ENCODE measurements at places on chromosomes 4 and X.

- DNase-seq, result no peak
Observed at GRCh38 chr4:186291256-186291890, 25.4 kb downstream of the F11 start.

DNA sequence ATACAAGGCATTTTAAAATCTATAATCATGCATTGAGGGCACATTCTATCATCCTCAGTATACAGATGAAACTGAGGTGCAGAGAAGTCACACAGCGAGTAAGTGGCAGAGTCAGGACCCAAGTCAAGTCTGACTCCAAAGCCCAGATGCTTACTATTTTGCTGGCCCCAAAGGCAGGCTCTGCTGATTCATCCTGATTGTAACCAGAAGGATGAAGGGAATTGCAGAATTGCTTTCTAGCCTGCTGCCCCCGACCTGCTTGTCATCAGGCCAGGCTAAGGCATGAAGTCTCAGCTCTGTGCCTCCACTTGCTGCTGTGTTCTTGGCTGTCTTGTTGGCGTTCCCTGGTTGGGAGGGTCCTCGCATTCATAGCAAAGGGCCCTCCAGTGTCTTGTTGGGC, 62.7 kb downstream of the SLC9A6 start:
- DNase-seq, result no peak

DNA sequence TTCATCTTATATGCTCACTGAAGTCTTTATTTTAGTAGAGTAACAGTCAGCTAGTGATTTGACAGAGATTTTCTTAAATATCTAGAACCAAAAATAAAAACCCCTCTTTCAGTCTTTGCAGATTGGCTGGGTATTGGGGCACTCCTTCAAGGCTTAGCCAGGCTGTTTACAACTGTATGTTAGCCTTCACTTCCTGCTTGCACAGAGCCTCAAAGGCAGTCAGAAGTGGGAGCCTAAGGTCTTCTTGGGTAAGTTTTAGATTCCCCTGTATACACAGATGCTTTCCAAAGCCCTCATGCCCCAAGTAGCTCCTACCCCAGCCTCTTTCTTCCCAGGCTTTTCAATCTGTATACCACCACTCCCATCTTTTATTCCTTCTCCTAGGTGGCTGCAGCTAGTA, 136.1 kb upstream of the STIM2 start:
- no peak for DNase-seq

- DNase-seq, result no peak
Observed at GRCh38 chrX:46433892-46434291, 111.3 kb downstream of the ZNF674 start.

- DNase-seq, result no peak
Observed at GRCh38 chr4:67550857-67551256, 5.6 kb upstream of the CENPC start.

- DNase-seq, result no peak
Observed at GRCh38 chrX:123175366-123176122, 8.5 kb upstream of the GRIA3 start.

GRCh38 chrX:39854772-39855747, 242.7 kb downstream of the BCOR start:
- DNase-seq, result no peak

DNA sequence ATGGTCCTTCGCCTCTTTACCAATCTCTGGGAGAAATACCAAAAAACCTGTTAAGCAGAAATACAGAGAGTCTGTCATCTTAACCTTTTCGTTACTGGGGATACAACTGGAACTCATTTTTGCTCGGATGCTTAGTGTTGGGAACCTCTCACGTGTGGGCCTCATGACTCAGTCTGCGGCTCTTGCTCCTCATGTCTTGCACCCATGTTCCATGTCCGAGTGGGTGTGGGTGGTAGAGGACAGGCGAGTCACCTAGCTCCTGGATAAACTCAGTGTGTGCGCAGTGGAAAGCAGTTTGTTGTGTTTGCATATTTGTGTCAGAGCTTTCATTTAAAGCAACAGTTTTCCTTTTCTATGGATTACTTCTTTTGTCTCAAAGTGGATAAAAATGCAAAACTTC, 70.6 kb downstream of the TNIP2 start:
- DNase-seq, result no peak

DNA sequence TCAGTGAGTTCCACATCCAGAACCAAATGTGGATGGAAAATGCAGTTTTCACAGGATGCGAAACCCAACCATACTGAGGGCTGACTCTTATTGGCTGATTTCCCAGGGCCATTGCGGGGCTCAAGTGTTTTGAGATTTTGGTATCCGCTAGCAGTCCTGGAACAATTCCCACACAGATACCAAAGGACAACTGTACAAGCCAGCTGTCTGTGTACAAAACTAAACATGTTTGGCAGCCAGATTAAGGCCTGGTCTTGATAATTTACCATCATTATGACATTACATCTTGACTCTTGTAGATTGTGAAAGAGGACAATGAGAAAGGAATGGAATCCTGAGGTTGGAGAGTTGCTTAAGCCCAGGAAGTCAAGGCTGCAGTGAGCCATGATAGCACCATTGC, 121.9 kb downstream of the DKK2 start:
- peak; percentile 35 for DNase-seq

GRCh38 chr4:15690020-15690809, 8.6 kb downstream of the FAM200B start:
- no peak for DNase-seq

GRCh38 chr4:145180298-145181090, at the start of gene OTUD4:
TSS of gene OTUD4 (minus strand) at chr4:145180589. CDS start at chr4:145179973, 616 bp downstream.
- peak; percentile 92 for DNase-seq

GRCh38 chr4:152399246-152399645, 136.6 kb downstream of the FBXW7 start:
- no peak for DNase-seq

GRCh38 chr4:22029803-22030202, 81.2 kb upstream of the KCNIP4 start:
- DNase-seq, result no peak

GRCh38 chr4:159229164-159229563, 126.3 kb downstream of the RAPGEF2 start:
- no peak for DNase-seq

- no peak for DNase-seq
Observed at GRCh38 chr4:177376024-177376423, 66.2 kb downstream of the AGA start.

DNA sequence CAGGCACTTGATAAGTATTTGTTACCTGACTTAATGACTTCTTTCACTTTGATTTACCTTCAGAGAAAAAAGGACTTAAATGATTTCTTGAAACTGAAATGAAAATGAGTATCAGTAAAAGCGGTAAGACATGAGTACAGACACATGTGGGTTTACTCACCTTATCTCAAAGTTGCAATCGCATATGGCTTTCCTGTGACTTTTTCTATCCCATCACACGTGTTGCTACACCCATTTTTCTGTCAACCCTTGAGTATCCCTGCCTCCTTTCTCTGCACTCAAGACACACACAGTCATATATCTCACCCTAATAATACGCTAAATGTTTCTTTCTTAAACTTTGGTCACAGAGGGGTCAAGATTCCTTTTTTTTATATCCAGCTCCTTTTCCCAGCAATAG, 11.0 kb upstream of the ARHGEF38 start:
- no peak for DNase-seq

GRCh38 chrX:64205441-64205734, at the start of gene AMER1:
TSS of gene AMER1 (minus strand) at chrX:64205708. CDS start at chrX:64193286, 12,422 bp downstream.
- no peak for DNase-seq

DNA sequence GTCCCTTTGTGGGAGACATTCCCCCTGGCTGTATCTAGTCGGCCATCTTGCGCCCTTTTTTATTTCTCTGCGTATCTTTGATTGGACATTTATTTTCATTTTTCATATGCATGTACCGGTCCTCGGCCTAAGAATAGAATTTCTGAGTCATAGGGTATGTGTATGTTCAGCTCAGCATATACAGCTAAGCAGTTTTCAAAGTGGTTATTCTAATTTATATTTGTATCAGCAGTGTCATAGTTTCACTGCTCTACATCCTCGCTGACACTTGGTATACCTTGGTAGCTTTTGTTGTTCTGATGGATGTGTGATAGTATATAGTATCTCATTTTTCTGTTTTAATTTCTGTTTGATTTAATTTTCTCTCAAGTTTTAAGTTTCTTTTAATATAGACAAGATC, 38.7 kb downstream of the BEX3 start:
- DNase-seq, result no peak

GRCh38 chr4:128449251-128449650, 161.6 kb upstream of the PGRMC2 start:
- no peak for DNase-seq

- DNase-seq, result no peak
Observed at GRCh38 chrX:37905436-37906147, 58.2 kb upstream of the DYNLT3 start.

DNA sequence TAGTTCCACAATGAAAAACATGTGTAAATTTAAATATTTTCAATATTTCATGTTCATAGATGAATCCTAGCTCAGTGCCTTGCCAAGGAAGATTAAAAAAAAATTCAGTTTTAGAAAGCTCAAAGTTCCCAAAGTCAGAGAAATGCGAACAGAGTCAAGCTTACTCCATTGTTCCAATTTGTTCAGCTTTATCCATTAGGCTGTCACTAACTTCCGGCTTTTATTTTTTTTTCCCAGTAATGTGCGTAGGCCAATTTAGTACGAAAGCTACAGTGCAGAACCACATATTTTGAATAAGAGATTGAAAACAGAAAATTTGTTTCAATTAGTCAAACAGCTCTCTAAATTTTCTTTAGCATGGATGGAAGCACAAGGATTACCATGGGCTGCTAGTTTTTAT, 23.1 kb upstream of the KLHL2 start:
- DNase-seq, result no peak

DNA sequence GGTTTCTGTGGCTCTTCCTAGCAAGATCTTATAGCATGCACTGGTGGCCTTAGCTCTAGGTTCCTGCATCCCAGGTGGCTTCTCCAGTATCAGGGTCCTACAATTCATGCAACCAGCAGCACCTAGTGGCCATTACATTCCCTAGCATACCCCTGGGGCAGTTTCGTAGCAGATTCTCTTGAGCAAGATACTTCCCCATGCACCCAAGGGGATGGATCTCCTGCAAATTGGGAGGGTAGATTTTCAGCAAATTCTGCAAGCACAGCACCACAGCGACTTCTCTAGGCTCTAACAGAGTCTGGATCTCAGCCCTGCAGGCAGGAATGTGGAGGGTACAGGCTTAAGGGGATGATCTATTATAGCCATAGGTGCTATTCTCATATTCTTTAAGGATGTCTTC, 13.1 kb upstream of the SLC9B1 start:
- DNase-seq, result no peak

DNA sequence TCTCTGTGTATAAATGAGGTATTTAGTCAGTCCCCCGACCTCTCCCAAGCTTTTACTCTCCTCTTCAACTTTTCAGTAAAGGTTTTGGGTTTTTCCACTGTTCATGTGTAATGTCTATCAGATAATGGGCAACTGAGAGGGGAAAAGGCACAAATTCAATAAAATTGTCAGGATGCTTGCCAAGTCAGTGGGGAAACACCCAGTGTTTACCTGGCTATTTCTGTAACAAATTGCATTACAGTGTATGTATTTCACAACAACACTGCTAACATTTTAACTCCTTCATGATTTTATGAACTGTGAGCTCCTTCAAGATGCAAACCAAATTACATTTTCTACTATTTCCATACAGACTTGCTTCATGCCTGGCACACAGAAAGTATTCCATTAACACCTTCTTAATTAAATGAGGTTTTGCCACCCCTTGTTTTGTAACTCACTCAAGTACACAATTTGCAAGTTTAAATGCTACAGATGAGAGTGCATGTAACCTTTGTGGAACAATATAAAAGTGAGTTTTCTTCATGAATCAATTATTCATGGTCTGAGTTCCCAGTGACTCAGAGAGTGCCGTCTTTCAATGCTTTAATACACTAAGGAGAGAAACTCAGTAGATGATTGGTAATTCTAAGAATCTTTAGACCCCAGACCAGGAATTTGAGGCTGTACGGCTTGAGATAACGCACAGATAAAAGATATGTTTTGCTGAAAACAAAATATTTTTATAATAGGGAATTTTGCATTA, 149.8 kb upstream of the TLL1 start:
- DNase-seq, result no peak

- DNase-seq, result peak; percentile 22
Observed at GRCh38 chr4:138938366-138938690, 77.3 kb upstream of the NOCT start.

DNA sequence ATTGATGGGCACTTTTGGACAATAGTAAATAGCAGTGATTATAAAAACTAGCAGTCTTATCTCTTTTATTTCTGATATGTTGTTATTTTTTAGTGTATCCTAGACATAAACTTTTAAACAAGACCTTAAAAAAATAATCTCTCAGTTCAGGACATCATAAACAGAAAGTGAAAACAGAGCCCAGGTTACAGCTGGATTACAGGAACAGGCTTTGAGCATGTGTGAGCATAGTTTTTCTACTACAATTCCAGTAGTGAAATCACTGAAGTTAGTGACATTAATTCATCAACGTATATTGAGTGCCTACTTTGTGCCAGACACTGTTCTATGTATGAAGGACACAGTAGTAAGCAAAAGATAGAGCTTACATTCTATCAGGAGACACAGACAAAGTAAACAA, 16.9 kb downstream of the TRIM75 start:
- DNase-seq, result no peak

DNA sequence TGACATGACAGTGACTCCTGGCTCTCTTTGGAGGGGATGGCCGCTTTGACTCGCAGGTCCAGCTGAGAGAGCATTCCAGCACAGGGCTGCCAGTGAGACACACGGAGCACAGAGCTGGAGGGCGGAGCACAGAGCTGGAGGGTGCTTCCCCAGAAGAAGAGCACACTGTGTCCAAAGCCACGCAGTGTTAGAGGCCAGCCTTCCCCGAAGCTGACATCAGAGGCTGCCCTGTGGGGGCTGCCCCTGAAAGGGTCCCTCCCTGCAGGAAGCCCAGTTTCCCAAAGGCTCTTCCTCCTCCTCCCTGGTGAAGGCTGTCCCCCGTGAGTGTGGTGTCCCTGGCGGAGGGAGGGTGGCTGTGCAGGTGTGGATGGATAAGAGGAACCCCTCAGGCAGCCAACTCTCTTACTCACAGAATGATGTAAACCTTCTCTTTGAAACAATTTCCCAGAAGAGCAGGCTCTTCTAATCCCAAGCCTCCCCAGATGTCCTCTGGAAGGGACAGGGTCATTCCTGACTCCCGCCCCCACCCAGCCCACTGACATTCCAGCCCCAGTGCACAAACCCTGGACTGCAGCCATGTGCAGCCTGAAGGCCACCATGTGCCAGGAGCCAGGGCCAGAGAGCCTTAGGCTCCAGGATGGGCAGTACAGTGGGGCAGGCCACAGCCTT, 53.4 kb downstream of the PSAPL1 start:
- DNase-seq, result no peak

DNA sequence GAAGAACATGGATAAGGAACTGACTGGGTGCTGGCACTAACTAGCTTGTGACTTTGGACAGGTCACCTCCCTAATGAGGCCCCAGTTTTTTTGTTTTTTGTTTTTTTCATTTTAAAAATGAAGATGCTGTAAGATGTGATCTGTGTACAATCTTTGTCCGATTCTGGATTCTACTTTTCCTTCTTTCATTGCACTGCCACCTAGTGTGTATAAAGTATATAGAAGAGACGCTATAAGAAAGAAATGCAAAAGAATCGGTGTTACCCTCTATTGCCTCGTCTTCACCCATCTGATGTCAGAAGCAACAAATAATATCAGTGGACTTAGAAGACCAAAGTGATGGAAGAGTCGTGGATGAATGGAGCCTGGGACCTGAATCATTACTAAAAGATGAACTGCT, 58.6 kb upstream of the P2RY10 start:
- DNase-seq, result no peak

GRCh38 chr4:121875652-121876051, 5.4 kb upstream of the BBS7 start:
- DNase-seq, result no peak

All from AG09319 (cell line).